Activated T-cell treated with anti-CD3 and anti-CD28 coated beads for 24 hours (primary cell): ENCODE measurements at places on chromosomes 12 and 14.

DNA sequence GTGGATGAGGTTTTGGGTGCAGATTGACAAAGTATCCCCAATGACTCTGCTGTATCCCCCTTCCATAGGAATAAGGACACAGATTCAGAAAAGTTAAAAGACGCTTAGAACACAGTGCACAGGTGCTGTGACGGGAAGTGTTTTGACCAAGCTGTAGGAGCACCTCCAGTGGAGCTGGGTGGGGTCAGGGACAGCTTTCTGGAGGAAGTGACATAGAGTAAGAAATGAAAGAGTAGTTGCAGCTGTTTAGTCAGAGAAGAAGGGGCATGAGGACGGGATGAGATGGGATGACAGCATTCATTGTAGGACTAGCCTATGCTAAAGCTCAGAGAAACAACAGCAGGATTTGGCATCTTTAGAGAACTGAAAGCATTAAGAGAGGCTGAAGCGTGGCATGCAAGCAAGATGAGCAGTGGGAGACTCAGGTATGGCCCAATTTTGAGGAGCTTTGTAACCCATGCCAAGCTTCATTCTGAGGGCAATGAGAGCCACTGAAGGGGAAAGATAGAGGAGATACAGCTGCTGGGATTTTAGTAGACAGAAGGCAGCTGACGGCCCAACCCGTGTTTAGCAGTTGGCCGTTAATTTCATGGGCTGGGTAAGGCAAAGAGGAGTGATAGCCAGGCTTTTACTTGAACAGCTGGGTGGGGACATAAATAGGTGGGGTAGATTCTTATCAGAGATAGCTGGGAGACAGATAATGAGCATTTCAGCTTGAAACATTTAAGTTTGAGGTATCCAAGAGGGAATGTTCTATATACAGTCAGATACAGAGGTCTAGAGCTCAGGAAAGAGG lies 131.8 kb upstream of the KRAS start:
- no peak for DNase-seq

GRCh38 chr12:44038411-44038810 lies 202.5 kb downstream of the TMEM117 start:
- DNase-seq = no peak

DNA sequence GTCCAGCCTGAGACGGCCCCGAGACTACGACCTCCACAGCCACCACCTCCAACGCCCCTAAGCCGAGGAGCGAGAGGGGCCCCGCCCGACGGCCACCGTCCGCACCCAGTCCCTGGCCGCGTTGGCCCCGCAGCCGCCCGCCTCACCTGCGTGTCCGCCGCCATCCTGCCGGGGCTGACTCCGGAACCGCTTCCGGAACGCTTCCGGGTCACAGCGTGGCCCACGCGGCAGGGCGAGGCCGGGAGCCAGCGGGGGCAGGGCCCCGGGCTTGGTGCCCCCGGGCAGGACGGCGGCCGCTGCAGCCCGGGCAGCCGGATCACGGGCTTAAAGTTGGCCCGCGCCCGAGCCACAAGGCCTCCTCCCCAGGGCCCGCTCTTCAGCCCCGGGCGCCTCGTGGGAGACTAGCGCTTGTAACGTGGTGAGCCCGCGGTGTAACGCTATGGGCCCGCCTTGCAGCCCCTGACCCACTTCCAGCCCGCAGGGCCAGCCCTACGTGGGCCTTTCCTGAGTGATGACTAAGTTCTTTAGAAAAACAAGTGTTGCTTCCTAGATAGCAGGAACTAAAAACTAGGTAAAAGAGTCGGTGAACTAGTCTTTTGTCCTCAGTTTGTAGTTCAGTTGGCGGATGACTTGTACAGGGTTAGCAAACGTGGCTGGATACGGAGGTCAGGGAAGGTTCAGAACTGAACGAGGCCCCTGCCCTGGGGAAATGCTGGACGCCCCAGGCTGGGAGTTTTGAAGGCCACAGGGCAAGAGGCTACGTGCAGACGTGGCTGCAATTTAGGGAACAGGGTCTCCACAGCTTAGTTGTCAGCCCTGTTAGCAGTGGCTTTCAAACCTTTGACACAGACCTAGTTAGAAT lies at the start of gene GCN1:
Gene GCN1 (minus strand): TSS at position 182 of the 862 bp plus-strand sequence. CDS start 18 bp downstream, at position 164.
- peak; percentile 88 for DNase-seq

- peak; percentile 30 for DNase-seq
Measured at GRCh38 chr12:116924558-116925453, 14.1 kb downstream of the FBXW8 start.

DNA sequence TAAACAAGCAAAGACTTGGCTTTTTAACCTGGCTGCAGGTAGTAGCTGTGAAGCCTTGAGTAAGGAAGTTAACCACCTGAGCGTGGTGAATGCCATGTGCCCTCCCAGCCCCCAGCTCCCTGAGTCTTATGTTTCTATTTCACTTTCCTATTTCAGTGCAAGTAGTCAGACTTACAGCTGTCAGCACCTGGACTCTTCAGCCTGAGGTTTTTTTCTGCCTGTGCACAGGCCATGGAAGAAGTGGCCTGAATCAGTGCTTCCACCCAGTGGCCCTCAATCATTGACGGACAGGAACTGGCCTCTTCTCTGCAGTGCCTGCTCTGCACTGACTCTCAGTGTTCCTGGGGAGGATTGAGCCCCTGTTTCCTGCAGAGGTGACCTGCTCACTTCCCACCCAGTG lies 796.4 kb downstream of the MED13L start:
- DNase-seq = no peak
